ENCODE measurements at places on chromosomes 3 and 15.

DNA sequence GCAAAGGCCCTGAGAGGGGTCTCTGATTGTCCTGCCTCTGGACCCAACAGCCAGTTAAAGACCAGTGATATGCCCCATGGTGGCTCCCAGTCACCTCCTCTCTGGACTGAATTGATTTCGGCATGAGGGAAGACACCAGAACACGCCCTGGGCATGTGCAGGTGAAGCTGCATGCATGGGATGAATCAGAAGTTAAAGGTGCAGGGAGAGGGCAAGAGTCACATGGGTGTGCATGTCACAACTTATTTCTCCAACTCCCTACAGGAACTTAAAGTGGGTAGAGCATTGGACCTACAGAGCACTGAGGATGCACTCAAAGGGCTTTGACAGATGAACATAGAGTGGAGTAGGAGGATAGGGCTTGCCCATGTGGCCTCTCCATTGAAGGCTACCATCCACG, 16.9 kb upstream of the RHCG start:
- DNase-seq = no peak

GRCh38 chr3:132248490-132248889, 68.7 kb upstream of the ACP3 start:
- no peak for DNase-seq

- DNase-seq = no peak
Observed at GRCh38 chr3:116238846-116239565, 206.3 kb downstream of the LSAMP start.

GRCh38 chr3:25036633-25037032, 391.4 kb upstream of the RARB start:
- DNase-seq = no peak

- DNase-seq = no peak
Observed at GRCh38 chr15:49037546-49037940, 8.7 kb downstream of the SECISBP2L start.

DNA sequence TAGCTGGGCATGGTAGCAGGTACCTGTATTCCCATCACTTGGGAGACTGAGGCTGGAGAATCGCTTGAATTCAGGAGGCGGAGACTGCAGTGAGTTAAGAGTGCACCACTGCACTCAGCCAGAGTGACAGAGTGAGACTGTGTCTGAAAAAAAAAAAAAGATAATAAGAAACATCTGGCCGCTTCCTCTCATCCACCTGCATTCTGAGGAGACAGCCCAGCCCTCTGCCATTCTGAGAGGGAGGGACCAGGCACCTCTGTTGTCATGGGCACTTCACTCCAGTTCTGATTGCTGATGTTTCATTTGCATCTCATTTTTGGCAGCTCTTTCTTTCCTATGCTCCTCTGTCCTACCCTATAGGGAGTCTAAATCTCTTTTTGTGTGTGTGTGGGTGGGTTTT, 36.4 kb upstream of the GSK3B start:
- DNase-seq = no peak

DNA sequence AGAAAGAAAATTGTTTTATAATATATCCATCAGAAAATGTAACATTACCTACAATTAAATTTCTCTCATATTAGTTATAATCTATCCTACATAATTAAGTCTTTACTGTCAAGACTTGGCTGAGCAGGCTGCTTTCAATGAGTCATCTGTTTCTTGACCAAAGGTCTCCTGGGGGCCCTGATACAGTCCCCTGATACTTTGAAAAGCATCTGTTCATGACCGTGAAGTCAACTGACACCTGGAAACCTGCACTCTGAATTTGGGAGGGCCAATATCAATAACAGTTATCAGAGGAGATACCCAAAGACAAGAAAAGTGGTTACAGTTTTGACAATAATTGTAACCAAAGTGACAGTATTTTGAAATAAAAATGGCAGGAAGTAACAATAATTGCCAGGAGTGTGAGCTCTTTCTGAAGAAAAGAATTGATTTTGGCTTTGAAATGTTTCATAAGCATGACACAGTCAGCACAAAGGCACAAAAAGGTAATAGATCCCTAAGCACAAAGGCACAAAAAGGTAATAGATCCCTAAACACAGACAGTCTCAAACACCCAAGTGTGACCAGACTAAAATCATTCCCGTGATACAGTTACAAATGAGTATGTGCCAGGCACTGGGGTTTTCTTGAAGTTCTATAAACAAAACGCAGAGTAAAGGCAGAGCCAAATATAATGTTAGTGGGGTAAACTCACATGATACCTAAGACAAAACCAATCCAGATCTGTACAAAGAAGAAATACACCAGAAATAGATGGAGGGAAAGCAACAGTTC, 260.7 kb downstream of the PLOD2 start:
- no peak for DNase-seq

- DNase-seq = peak; percentile 93
Observed at GRCh38 chr15:78739996-78740903, 71.0 kb downstream of the ADAMTS7 start.

DNA sequence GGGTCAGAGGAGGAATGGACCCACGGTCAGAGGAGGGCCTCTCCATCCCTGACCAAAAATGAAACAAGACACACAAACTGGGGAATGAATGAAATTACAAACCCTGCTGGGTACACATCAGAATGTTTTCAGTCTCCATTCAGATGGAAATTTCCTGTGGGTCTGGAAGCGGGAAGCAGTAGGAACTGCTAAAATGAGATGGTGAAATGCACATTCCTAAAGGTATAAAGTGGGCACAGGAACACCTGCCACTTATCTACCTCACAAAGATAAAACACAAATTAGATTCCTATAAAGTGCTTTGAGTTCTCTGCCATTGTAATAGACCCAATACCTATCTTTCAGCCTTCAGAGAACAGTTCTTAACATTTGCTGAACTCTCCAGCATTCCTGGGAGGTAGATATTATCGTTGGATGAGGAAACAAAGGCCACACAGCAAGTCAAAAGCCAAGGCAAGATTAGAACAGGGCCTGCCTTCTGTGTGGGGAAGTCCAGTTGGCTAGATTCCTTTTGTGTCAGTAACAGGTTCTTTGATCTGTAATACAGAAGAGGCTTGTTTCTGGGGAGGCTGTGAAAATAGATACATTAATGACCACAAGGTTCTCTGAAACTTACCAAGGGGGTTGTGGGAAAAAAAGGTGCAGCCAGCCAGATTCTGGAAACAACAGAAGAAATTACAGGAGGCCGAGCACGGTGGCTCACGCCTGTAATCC, 98.4 kb downstream of the IGF2BP2 start:
- no peak for DNase-seq

DNA sequence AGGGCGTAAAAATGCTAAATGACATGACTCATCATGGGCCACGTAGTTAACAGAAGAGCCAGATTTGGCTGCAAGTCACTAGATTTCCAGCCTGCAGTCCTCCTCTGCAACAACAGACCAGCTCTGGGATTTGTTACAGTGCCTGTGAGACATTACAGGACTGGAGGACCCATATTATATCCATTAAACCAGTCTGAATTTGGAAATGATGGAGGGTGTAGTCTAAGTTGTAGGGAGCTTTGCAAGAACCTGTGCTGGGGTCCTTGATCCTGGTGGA, 10.8 kb downstream of the ZNF774 start:
- DNase-seq = peak; percentile 21

DNA sequence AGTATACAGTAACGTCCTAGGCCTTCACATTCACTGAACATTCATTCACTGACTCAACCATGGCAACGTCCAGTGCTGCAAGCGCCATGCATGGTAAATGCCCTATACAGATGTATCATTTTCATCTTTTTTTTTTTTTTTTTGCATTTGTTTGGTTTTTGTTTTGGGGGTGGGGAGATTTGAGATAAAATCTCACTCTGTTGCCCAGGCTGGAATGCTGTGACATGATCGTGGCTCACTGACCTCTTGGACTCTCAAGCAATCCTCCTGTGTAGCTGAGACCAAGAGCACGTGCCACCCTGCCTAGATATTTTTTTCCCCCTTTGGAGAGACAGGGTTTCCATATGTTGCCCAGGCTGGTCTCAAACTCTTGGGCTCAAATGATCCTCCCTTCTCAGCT, 37.4 kb downstream of the SUSD5 start:
- DNase-seq = no peak
